T-helper 2 cell (primary cell): ENCODE measurements at places on chromosomes 16 and 17.
A peak's percentile ranks its signal among the peaks of the same experiment; 100 is the strongest.

- peak; percentile 37 for DNase-seq
These were observed 19.1 kb downstream of the C16orf95 start for GRCh38 chr16:87297918-87298631.

GRCh38 chr16:16025214-16025968 is 76.0 kb downstream of the ABCC1 start:
- peak; percentile 22 for DNase-seq

DNA sequence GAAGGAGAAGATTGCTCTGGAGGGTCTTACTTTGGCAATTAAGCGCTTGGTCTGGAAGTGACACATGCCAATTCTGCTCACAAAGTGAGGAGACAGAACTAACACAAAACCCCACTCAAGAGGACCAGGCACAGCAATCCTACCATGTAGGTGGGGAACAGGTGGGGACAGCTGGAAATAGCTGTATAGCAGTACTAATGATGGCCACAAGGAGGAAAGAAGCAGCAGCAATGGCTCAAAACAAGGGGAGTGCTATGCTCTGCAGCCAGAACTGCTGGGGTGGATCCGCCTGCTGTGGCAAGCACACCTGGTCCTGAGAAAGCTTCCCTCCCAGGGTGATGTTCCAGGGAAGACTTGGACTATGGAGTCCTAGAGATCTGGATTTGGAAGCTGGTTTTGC is 17.0 kb upstream of the TMEM132E start:
- no peak for DNase-seq

- no peak for DNase-seq
These were observed 21.6 kb downstream of the POLR3E start for GRCh38 chr16:22318690-22319358.

DNA sequence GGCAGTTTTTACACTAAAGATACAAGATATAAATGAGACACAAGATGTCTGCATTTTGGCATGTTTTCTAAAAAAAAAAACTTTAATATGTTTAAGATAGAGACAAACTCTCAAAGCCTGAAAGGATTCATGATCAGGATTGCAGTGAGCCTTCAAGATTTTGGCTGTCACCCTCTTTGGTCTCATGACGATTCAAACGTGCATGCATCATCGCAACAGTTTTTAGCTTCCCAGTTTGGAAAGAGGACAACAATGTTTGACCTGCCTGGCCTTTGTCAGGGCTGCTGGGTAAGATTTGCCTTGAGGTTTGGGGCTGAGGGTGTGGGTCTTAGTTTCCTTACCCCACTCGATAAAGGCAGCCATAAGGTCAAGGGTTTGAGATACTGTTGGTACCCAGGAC is 134.1 kb downstream of the RGS9 start:
- no peak for DNase-seq

DNA sequence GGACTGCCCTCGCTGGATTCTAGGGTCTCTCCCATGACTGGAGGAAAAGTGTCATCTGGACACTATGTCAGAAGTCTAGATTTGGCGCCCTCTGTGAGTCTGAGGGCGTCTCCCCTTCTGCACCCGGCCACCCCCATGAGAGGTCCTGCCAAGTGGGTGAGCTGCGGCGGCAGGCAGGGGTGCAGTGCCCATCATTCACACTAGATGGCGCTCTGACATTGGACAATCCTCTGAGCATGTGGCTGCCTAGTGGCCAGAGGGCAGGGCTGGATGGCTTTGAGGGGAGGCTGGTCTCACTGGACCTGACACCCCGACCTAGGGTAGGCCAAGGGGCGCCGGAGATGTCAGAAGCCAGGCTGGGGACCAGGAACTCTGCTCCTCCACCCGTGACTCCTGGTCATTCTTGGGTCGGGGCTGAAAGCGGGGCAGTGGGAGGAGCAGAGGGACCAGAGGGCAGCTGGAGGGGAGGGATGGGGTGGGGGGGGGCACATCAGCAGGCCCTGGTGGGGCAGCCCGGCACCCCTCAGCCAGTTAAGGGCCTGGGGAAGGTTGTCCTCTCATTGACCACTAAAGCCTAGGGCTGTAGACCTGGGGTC is 28.0 kb downstream of the MRM1 start:
- peak; percentile 47 for DNase-seq

DNA sequence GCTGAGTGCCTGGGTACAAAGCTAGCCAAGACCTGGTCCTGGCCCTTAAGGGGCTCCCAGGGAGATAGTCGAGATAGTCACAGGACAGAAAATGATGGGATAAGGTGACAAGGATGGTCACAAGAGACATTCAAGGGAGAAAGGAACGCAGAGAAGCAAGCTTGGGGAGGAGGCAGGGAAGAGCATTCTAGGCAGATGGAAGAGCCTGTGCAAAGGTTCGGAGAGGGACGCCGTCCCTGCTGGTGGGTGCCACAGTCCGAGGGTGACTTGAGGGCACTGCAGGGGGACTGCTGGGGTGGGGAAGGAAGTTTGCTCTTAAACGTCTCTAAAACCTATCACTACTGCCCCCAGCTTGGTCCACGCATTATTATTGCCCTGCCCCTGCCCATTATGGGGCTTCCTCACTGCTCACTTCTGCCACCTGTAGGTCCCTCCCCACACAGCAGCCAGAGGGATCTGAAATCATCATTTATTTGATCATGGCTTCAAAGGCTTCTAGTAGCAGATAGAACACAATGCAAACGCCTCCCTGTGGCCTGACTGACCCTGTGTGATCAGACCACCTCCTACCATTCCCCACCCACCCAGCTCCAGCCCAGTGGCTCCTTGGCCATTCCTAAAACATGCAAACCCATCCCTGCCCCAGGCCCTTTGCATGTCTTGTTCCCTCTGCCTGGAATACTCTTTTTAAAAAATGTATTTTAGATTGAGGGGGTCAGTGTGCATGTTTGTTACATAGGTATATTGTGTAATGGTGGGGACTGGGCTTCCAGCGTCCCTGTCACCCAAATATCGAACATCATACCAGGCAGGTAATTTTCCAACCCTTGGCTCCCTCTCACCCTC is 60.3 kb downstream of the RMI2 start:
- DNase-seq = peak; percentile 29

GRCh38 chr17:9924735-9925191 is 19.7 kb upstream of the RCVRN start:
- DNase-seq = peak; percentile 47

- DNase-seq = no peak
These were observed 2.4 kb downstream of the ABCC1 start for GRCh38 chr16:15951852-15952251.

GRCh38 chr17:35568561-35568960 is 7.9 kb upstream of the SLFN14 start:
- no peak for DNase-seq

- no peak for DNase-seq
These were observed 727.4 kb upstream of the CA10 start for GRCh38 chr17:52885882-52886281.

DNA sequence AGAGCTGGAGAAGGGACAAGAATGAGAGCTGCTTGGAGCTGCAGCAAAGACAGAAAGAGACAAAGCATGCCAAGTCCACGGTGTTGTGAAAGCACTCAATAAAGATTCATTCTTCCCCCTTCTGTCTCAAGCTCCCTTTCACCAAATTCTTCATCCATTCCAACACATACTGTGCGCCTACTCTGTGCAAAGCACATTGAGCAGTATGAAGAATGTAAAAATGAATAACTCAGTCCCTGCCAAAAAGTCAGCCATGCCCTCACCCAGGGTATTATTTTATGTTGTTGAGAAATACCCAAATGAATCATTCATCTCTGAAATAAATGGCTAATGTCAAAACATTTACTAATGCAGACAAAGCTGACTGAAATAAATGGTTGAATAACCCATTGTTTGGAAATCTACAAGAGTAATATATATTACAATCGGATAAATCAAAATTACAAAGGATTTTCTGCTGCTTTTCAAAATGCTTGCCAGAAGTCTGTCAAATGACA is 282.9 kb upstream of the IRX5 start:
- DNase-seq = no peak

- DNase-seq = no peak
These were observed 1.5 kb downstream of the GRIN2A start for GRCh38 chr16:10180771-10181163.
